Lung (tissue), 17 donors: ENCODE measurements at places on chromosomes 11 and 22. TPM values are rescaled to one million over a fixed set of nuclear protein-coding genes. Genes with fewer than 3 reads are reported as not detected.

GRCh38 chr11:119797736-119798135, 68.7 kb upstream of the NECTIN1 start:
- no peaks in the 10 kb centered on the region for H3K36me3 ChIP-seq
- H3K4me1 ChIP-seq: no peaks in the 10 kb centered on the region
- no peaks in the 10 kb centered on the region for H3K27me3 ChIP-seq
- no peak overlapping the region for H3K4me3 ChIP-seq

GRCh38 chr11:40292721-40293508, 1166.5 kb downstream of the LRRC4C start:
- peak; percentile 75 for DNase-seq
- no peak overlapping the region for H3K27ac ChIP-seq
- no peaks in the 10 kb centered on the region for H3K36me3 ChIP-seq
- no peaks in the 10 kb centered on the region for H3K27me3 ChIP-seq

DNA sequence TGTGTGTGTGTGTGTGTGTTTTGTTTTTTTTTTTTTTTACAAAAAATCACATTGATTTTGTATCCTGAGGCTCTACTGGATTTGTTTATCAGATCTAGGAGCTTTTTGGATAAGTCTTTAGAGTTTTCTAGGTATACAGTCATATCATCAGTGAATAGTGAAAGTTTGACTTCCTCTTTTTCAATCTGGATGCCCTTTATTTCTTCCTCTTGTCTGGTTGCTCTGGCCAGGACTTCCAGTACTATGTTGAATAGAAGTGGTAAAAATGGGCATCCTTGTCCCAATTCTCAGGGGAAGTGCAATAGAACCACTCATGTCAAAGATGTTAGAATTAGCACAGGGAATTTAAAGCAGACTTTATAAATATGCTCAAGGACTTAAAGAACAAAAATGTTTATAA, 32.6 kb upstream of the PRDM11 start:
- H3K4me1 ChIP-seq: no peaks in the 10 kb centered on the region
- no peak overlapping the region for H3K4me3 ChIP-seq
- H3K36me3 ChIP-seq: no peaks in the 10 kb centered on the region

ARHGAP42 gene
- 58.6 TPM for total RNA-seq

GRCh38 chr11:6746086-6746618, 25.6 kb downstream of the OR2AG2 start:
- H3K27ac ChIP-seq: peak overlapping the region; percentile 95
- H3K4me3 ChIP-seq: peak overlapping the region; percentile 49
- peak; percentile 11 for DNase-seq
